Osteocyte (in vitro differentiated cells): ENCODE measurements at places on chromosomes 4 and X. TPM values are rescaled to one million over a fixed set of nuclear protein-coding genes. Genes with fewer than 3 reads are reported as not detected.

GRCh38 chrX:30015440-30015839 is 199.9 kb upstream of the MAGEB2 start:
- DNase-seq: no peak

GRCh38 chr4:143085224-143085623 is 99.5 kb upstream of the USP38 start:
- DNase-seq: no peak

The MAP7D3 gene
- total RNA-seq: 84.7 and 87.4 TPM in 2 replicates

The DIAPH2 gene
- 9.3 and 10.8 TPM in 2 replicates for total RNA-seq

The C4orf36 gene
- 0.44 and 0.51 TPM in 2 replicates for total RNA-seq
